Stimulated activated CD8-positive, alpha-beta memory T cell treated with anti-CD3 and anti-CD28 coated beads, Interleukin-15, amount 100 ng/mL, for 24 hours (primary cell): ENCODE measurements at places on chromosomes 16 and 17.

DNA sequence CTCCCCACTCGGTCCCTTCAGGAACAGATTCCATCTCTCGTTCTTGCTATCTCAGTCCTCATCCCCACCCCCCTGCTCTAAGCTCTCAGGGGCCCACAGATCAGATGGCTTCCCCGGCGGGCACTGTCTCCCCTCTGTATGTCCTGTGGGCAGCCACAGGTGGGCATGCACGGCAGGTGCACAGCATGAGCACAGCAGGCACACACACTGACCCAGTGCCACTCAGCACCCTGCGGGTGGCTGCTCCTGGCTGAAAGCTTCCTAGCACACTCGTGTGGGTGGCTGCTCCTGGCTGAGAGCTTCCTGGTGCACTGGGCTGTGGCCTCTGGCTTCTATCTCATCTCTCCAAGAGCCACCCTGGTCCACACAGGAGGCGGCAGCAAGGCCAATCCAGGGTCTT, 44.5 kb upstream of the SMIM36 start:
- no peak for DNase-seq

GRCh38 chr17:80668375-80669148, 123.9 kb downstream of the RPTOR start:
- DNase-seq, result no peak

DNA sequence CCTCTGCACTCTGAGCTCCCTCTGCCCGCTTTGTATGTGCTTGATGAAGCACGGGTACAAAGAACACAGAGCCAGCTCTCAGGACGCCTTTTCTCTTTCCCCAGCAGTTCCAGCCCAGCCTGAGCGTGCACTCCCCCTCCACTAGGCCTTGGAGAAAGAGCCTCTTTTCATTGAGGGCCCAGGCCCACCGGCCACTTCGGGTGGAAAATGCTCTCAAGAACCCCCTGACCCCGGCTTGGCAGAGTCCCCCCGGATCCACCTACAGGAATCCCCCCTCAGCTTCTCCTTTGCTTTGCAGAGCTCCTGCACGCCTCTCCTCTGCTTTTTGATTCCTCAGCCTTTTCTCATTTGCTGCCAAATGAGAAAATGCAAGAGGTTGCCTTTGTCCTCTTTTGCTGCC, 30.2 kb downstream of the MRC2 start:
- no peak for DNase-seq

GRCh38 chr17:39920218-39921210, 2.1 kb upstream of the GSDMB start:
- DNase-seq, result no peak

DNA sequence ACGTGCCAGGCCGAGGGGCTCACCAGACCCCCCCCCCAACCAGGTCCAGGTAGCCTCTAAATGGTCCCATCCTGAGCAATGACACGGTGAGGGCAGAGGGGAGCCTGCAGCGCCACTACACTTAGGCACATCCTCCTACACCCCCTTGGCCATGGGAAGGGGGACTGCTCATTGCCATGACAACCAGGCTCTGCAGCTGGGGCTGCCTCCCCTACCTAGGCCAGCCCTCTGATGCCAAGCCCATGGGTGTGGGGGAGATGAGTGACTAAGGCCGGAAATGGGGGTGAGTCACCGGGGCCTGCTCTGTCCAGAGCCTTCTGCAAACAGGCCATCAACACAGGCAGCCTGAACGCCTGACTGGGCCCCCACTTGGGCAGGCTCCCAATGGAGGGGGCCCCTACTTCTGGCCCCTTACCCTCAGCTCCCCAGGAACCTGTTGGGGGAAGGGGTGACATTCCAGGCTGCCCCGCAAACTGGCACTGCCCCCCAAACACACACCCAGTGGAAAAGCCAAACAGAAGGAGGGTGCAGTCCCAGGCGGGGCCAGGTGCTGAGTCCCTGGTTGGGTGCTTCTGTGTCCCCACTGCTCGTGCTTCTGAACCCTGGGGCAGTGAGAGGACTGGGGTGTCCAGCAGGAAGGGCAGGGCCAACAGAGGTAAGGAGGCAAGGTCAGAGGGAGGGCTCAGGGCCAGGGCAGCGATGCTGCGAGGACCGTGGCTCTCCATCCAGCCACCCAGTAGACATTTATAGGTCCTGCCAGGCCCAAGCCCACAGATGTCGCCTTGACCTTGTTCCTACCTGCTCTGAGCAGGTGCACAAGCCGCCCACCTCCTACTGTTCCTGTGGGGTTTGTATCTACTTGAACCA, 8.2 kb downstream of the PLCD3 start:
- no peak for DNase-seq

GRCh38 chr16:1093284-1094123, 2.5 kb downstream of the C1QTNF8 start:
- no peak for DNase-seq
